ENCODE measurements at places on chromosomes 1 and 21. TPM values are rescaled to one million over a fixed set of nuclear protein-coding genes. Genes with fewer than 3 reads are reported as not detected.

Gene GATAD2B
- total RNA-seq = 30.5 TPM

GRCh38 chr1:198559362-198559761 is 18.9 kb upstream of the ATP6V1G3 start:
- DNase-seq = no peak

Gene S100A2
- not detected for total RNA-seq

Gene BEST4
- not detected for total RNA-seq

DNA sequence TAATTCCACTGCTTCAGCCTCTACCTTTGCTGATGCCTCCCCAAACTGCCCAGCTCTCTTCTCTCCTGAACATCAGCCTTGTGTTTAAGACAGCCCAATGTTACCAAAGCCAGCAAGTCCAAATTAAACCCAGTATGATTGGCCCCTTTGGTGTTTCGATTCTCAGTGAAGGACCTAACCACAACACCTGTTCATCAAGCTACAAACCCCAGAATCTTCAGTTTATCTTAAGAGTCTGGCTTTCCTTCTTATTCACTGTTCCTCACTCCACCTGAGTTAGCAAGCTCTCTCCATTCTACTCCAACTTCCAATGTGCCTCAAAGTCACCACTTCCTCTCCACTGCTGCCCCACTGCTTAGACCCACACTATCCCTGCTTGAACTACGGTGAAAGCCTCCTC is 25.5 kb upstream of the ITPKB start:
- DNase-seq = no peak

GRCh38 chr1:199460933-199461332 is 566.6 kb upstream of the NR5A2 start:
- no peak for DNase-seq

Gene FCRL5
- not detected for total RNA-seq

Gene CA6
- not detected for total RNA-seq

Gene NOS1AP
- total RNA-seq = 9.0 TPM

DNA sequence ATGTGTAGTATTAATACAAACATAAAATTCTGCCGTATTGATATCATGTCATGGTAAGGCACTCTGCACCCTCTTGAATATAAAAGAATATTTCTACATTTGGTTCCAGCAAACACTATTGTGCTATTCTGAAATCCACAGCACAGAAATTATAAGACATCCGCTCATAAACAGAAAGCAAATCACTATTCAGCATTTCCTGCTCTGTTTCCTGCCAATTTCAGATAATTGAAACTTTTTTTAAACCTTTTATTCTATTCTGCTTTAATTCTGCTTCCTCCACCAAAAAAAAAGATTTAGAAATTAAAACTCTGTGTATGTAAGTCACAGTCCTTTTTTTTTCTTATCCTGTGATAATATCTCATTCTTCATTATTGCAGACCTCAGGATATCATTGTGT is 39.6 kb upstream of the PLEKHO1 start:
- DNase-seq = no peak

DNA sequence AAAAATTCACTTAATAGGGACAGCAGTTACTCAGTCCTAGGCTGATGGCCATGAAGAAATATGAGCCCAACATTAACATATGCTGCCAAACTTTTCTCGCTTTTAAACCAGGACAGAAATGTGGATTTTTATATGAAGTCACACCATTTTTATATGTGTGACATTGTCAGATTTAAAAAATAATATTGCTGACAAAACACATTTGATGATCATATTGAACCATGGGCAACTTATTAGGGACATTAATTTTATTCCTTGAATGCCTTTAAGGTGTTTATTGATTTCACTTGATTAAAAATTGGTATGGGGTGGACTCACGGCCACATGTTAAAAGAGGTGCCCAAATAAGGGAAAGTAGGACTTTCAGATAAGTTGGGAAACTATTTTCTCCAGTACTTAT is 58.6 kb downstream of the RPRD2 start:
- no peak for DNase-seq

DNA sequence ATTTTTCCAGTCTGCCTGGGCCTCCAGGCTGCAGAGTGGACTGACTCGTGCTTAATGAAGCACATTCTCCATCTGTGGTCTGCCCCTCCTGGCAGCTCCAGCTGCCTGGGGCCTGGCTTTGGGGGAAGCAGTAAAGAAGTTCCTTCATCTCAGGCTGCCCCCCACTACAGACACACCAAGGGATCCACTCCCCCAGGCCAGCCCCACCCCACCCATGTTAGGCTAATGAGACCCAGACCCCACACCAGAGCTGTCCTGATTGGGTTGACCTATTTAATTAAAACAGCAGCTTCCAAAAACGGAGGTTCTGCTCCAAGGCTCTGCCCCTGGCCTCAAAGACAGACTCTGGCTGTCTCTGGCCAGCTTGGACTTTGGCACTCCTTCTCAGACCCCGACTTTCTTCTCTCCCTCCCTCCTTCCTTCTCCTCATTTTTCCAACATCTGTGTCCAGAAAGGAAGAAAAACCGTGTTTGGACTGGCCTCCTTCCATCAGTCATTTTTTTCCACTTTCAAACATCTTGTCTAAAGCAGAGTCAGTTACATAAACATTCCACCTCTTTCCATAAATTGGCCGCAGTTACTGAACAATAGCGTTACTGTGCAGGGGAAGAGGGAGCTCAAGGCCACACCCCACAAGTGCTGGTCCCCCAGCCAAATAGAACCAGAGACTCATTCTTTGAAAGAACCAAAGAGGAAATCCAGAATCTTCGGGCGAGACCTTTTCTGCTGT is 29.7 kb downstream of the SERTAD4 start:
- no peak for DNase-seq

Gene RGS5
- total RNA-seq = 455 TPM

DNA sequence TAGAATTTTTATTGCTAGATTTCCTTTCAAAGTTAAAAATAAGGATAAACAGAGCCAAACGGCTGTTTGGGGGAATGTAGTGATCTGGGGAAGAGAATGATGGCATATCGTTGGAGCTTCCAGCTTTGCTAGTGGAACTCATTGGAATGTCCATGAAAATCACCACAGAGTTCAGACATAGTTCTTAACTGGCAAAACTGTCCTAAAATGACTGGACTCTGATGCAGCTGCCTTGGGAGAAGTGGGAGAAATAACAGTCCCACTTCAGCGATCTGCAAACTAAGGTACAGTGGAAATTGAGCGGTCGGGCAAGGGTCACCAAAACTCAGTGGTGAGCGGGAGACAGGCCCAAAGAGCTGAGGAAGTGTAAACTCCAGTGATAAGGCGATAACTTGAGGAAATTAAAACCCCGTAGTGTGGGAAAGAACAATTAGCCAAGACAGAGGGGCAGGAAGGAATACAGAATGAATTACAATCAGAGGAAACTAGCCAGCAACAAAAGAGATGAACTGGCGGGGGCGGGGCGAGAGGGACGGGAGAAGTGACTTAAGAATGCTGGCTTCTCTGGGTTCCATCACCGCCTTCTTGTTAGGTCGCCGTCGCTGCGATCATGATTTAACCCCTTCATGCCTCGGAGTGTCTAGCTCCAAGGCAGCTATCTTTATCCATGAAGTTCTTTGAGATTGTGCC is 89.8 kb upstream of the ARHGAP29 start:
- DNase-seq = no peak

Gene BGLAP
- total RNA-seq = 2.4 TPM

Gene SH3BGR
- 31.6 TPM for total RNA-seq

DNA sequence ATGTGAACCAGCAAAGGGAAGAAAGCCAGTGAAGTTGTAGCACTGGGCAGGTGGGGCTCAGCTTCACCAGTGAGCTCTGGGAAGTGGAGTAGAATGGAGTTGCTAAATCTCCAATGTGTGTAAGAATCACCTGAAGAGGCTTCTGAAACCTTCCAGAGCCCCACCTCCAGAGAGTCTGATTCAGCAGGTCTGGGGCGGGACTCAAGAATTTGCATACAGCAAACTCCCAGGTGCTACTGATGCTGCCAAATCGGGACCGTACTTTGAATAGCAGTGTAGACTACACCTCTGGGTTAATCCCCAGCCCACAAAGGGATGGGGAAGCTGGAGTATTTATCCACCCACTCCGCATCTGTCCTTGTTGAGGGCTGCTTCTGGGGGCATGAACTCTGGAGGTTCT is 154.3 kb downstream of the IGSF21 start:
- DNase-seq = no peak

DNA sequence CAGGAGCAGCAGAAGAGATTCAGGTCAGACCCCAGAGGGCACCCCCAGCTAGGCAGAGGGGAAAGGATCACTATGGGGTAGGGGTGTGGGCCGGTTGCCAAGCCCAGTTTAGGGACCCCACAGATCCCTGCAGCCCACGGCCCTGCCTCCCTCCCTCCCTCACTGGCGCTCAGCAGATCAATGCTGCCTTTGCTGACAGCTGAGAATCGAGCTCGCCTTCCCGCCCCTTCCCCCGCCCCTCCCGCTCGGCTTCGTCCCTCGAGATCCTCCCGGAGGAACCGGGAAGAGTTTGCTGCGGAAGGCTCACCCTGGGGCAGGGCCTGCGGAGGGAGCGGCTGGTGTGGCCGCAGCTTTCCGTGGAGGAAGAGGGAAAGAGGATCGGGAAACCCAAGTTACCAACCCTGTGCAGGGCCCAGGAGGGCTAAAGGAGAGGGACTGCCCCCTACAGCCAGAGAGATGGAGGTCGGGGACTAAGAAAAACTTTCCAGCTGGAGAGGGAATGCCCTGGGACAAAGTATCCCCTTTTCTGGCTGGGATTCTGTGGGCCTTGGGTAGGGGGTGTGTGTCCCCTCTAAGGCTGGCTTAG is 1.1 kb upstream of the KCNQ4 start:
- no peak for DNase-seq

DNA sequence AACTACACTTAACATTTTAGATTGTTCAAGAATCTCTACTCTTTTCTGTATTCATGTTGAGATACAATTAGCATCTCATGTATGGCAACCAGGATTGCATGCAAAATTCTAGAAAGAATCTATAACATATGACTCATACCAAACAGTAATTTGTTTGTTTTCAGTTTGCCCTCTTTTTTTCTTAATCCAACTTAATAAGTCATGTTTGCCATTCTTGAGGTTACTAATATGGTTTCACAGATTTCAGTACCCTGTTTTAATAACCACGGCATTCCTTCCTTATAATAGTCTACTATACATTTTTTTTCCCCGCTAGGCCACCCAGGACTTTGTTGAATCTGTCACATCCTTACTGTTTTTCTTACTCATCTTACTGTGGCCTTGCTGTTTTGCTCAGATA is 140.8 kb downstream of the FMN2 start:
- no peak for DNase-seq

Gene MINDY1
- 21.6 TPM for total RNA-seq

DNA sequence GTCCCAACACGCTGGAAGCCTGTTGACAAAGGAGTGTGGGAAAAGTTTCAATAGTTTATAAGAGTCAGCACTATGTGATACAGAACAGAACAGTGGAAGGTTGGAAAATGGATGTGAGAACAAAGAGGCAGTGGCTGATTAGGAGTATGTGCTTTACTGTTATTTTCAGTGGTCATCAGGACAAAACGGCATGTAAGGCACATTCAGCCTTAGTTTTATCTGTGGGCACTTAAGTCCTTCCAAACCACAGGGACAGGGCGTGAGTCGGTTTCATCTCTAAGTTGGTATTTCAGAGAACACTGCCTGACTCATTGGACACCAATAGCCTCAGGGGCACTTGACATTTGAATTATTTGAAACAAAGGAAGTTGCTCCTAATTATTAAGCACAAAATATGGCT is 306.9 kb downstream of the ASTN1 start:
- DNase-seq = no peak

Gene SMIM11
- 11.7 TPM for total RNA-seq

- no peak for DNase-seq
These were observed 10.9 kb downstream of the GAS5 start for GRCh38 chr1:173856903-173857302.

Gene SPATA45
- total RNA-seq = not detected

GRCh38 chr1:11501491-11501897 is 22.5 kb downstream of the DISP3 start:
- DNase-seq = no peak

DNA sequence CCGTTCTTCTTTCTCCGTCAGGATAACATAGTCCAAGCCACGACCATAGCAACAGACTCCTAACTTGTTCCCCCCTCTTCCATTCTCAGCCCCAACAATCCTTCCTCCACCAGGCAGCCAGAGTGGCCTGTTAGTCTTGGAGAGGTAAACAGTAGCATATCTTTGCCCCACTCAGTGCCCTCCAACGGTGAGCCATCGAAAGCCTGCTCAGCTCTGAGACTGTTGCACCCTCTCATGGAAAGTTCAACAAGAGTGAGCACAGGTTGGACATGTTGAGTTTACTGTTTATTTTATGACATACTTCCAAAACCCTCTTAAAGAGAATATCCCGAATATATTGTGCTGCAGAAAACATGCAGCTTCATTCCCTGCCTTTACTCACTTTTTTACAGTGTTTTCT is 30.1 kb upstream of the BACE2 start:
- DNase-seq = no peak

DNA sequence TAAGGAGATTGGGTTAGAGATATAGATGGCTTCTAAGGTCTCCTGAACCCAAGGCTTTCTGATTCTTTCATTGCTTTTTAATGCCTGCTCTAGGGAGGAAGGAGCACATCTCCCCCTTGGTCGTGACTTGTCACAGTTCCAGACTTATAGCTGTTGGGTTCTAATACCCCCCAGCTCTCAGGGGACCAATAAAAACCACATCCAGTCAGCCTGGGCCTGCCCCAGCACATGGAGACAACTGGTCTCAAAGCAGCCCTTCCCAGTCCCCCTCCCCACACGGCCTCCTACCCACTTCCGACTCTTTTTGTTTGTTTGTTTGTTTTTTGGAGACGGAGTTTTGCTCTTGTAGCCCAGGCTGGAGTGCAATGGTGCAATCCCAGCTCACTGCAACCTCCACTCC is 23.3 kb downstream of the QSOX1 start:
- DNase-seq = no peak

DNA sequence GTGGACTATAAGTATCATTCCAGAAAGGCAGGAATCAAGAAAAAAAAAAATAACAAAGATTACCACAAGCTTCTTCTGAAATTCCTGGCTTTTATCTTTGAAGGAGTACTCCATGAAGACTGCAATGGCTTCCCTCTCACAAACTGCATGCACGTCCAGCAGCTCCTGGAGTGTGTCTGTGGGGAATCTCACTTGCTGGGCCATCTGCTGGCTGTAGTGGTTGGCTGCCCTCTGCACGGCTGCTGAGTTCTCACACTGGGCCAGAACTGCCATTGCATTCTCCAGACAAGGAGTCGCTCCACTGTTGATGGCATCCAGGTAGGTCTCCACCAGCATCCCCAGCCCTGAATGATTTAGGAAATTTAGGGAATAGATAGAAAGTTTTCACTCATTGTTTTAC is 23.3 kb upstream of the GBP2 start:
- no peak for DNase-seq

Gene CLIC4
- total RNA-seq = 586 TPM

All from esophagus muscularis mucosa (tissue), 4 donors.